DMS153 (cell line): ENCODE measurements at places on chromosomes 2 and 18.

GRCh38 chr2:237732070-237732469 lies 66.5 kb upstream of the RBM44 start:
- no peak for DNase-seq

DNA sequence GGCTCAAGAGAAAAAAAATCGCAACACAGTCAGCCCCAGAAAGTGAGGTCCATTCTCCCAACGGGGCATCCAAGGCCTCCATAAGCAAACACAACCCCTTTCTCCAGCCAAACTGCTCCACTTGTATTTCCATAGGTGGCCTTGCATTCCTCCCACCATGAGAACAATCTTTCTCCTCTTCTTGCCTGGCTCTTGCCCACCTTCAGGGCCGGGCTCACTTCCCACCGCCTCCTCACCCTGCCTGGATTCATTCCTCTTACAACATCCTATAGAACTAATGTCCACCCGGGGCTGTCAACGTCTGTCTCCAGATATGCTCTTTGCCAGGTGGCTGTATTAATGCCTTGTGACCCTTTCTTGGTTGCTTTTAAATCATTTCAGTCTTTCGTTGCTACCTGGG lies 124.5 kb downstream of the SMAD7 start:
- DNase-seq = no peak

- no peak for DNase-seq
Measured at GRCh38 chr18:13584825-13585224, 141.5 kb downstream of the FAM210A start.

- no peak for DNase-seq
Measured at GRCh38 chr2:141475801-141476200, 655.0 kb downstream of the LRP1B start.

DNA sequence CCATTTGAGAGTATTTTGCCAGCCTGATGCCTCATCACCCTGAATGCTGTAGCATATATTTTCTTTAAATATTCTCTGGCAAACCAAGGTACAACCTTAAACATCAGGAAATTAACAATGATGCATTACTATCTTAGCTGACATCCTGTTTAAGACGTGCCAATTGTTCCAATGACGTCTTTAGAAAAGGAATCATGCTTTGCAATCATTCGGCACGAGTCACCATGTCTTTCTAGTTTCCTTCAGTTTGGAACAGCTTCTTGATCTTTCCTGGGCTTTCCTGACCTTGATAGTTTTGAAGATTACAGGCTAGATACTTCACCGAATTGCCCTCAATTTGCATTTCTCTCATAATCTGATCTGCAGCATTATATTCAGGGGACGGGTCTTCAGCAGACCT lies 88.2 kb upstream of the GLI2 start:
- no peak for DNase-seq

GRCh38 chr2:124289615-124290014 lies 264.5 kb downstream of the CNTNAP5 start:
- DNase-seq = no peak

GRCh38 chr2:235537587-235537986 lies 43.7 kb downstream of the AGAP1 start:
- no peak for DNase-seq

DNA sequence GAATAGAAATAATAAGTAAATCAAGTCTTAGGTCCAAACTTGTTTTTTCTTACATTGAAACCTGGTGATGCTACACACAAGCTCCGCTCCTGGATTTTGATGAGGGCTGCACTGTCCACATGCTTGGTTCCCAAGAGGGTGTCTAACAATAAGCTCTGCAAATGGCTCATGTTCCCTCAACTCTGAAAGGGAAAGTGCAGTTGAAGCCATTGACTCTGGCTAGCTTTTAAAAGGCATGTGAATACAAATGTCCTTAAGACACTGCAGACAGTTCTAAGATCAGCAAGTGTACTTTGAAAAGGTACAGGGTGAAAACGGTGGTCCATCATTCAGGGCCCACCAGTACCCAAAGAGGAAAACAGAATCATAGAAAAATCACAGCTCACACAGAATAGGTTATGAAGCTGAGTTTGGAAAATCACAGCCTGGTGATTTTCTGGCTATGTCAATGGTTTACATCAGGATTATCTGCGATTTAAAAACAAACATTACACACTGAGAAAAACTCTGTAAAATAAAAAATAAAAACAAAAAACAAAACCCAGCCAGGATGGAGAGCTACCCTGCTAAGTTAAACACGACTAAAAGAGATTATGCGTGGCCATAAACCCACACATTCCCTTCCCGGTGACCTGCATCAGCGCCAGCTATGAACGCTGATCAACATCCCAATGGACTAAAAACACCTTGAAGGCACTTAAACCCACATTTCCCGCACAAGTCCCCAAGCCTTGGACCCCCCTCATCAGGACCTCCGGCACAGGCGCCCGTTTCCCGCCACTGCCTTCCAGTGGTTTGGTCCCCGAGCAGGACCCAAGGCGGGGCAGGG lies 554 bp downstream of the PFN4 start:
- DNase-seq = no peak
